NCI-H345 (cell line): ENCODE measurements at places on chromosomes 7 and 10.

DNA sequence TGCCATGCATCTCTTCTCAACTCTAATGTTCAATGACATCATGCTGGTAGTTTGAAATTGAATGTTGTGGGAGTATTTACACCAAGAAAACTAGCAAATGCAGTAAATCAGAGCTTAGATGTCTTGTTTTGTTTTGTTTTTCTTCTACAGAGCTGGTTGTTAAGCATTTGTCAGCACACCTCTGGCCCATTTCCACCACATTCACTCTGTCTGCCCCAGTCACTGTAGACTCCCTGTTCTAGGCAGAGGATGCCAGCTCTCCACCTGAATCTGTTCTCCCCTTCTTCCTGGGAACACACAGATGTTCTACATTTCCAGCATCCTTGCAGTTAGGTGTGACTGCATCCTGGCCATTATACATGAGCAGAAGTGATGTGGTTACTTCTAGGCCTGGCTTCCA, 4.1 kb upstream of the ARHGAP22 start:
- DNase-seq: no peak

GRCh38 chr10:131444286-131444685, 132.8 kb upstream of the TCERG1L start:
- DNase-seq: no peak

DNA sequence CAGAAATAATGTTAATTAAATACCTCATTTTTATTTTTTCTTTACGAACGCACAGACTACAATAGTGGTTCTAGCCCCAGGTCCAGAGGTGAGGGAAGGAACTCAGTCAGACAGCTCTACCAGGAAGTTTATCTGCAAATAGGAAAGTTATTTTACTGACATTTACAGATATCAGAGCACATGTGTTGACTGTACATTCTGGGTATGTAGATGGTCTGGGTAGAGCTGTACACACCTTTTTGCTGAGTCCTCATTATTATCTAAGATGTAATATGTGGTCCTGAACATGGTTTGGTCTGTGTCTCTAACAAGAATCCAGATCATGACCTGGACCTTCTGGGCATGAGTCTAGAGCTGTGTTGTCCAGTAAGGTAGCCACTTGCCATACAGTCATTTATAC, 74.6 kb upstream of the KIF5B start:
- DNase-seq: no peak

DNA sequence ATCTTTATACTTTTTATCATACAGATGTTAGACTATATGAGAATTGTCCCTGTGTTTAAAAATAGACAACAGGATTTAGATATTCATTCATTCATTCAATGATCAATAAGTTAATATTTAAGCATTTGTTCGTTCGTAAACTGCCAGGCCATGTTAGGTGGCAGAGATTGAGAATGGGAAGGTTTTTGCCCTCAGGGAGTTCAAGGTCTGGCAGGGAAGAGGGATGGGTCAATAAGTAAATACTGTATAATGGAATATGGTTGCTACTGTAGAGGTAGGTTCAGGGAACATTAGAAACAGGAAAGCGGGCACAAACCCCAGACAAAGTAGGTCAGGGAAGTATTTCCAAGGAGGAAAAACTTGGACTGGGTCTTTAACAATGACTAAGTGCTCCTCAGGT, 64.6 kb downstream of the SEM1 start:
- DNase-seq: no peak

DNA sequence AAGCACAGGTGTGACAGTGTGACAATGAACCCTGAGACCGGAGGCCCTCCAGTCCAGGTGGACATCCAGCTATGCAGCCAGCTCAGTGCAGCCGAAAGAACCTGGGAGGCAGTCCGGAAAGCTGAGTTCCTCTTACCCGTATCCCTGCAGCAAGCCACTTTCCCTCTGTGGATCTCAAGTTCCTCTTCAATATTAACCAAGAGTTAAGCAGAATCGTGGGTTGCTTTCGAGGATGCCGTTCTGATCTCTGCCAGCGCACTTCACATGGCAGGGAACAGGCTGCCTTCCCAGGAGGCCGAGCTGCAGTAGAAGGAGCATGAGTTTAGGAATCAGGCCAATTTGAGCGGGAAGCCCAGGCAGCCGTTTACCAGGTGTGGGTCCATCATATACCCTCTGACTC, 591.6 kb downstream of the SDK1 start:
- no peak for DNase-seq

DNA sequence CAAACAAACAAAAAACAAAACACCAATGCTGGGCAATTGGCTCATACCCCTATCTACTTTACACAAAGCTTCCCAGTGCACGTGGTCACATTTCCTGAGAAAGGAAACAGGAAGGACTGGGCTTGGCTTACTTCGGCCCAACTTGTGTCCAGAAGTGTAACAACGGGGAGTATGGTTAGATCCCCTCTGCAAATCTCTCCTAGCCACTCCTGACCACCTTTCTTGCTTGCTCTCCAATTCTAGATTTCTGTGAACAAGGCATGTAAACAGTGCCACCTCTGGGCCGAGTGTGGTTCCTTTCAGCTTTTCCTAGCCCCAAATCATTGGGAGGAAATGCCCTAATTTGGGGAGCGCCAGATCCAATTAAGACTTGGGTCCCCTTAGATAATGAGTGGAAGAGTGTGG, 21.0 kb upstream of the FRAT2 start:
- no peak for DNase-seq

- DNase-seq: no peak
Observed at GRCh38 chr10:132865171-132865631, 77.2 kb downstream of the CFAP46 start.

DNA sequence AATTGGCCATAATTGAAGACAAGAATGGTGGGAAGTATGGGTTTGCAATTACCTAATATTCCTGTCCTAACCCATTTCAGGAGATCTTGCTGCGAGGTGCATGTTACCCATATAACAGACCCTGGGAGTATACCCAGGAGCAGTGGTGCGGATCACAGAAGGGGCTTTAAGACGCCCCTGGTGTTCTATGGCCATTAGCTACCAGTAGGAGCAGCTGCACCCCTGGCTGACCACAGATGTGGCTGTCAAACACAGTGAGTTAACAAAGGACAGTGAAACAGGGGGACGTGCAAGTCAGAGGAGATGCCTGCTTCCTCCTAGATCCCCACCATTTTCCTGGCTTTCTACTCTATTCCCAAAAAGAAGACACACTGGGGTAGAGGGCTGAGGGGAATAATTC, 25.2 kb downstream of the AOC1 start:
- no peak for DNase-seq

- DNase-seq: no peak
Observed at GRCh38 chr7:91293840-91294239, 29.6 kb downstream of the FZD1 start.

DNA sequence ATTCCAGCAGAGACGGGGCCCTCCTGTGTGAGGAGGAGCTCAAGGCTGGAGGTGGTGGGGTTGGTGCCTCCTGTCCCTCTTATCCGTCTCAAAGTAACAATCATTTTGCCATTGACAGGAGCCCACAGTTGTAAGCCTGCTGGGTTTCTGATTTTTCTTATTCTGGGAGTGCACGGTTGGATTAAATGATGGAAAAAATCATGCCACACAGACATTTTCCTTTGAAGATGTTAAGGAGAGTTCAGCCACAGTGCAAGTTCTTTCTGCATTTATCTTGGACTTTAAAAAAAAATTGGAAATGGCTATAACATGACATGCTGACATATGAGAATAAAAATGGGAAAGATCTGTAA, 8.4 kb upstream of the LYZL1 start:
- no peak for DNase-seq

- no peak for DNase-seq
Observed at GRCh38 chr7:128666200-128666599, 5.9 kb upstream of the GARIN1A start.

DNA sequence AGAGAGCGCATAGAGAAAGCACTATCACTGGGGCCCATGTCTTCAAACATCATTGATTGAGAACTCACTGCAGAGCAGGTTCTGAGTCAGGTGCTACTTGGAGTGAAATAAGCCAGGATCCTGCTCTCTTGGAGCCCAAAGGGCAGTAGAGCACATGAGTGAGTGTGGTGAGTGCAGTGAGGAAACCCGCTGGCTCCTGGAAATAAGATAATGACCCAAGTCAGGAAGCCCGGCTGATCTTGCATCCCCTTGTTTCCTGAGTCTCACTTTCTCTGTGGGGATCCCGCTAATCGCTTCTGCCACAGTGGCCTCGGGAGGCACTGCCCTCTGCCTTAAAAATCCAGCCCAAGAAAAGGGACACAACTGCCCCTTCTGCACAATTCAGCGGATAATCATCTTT, 7.1 kb upstream of the FAM107B start:
- DNase-seq: no peak

- DNase-seq: no peak
Observed at GRCh38 chr7:120654241-120654640, 203.7 kb downstream of the TSPAN12 start.

GRCh38 chr7:20561466-20561865, 54.0 kb upstream of the ABCB5 start:
- no peak for DNase-seq

GRCh38 chr7:83648464-83649241, at the start of gene SEMA3E:
TSS of gene SEMA3E (minus strand) at chr7:83649139.
- peak; percentile 24 for DNase-seq

GRCh38 chr7:126483972-126484371, 768.8 kb downstream of the GRM8 start:
- DNase-seq: peak; percentile 15

DNA sequence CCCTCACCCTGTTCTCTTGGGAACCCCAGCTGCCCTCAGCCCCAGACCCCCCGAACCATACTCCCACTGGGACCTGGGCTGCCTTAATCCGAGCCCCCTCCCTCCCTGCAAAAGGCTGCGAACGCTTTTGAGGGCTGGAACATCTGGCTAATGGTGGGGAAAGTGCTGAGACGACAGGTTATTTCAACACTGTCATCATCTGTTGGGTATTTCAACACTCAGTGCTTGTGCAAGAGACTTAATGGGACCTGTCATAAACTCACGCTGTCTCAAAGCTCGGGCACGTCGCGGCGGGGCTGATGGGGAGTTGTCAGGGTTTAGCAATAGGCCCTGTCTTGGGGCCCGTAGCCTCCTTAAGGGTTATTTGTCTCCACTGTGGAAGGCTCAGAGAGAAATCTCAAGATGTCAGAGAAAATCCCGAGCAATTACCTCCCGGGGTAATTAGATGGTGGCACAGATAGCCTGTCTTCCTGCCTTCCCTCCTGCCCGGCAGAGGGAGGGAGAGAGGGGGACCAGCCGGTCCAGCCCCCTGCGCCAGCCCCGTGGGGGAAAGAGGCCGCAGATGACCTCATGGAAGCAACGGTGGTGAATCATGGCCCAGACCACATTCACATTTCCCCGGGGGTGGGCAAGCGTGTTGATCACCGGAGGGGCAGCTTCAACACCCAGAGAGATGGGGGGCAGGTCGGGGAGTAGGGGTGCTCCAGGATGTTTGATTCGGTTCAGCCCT, 88.7 kb upstream of the MYL10 start:
- no peak for DNase-seq

- DNase-seq: no peak
Observed at GRCh38 chr7:118839515-118839914, 615.0 kb downstream of the ANKRD7 start.

- DNase-seq: peak; percentile 55
Observed at GRCh38 chr7:95867309-95867708, 95.0 kb downstream of the DYNC1I1 start.

DNA sequence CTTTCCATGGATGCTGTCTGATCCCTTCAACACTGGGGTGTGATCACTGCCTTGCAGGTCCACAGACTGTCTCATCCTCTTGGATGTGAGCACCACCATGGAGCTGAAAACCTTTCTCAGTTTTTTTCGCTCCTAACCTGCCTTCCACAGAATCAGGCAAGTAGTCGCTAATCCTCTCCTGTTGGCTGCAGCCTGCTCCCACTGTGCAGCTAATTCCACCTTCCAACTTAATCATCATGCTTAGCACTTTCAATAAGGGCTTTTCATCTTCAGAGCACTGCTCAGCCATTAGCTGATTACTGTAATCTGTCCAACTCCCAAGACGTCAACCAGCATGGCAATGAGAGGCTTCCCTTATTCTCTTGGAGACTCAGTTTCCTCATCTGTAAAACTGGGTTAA, 15.1 kb upstream of the CDH23 start:
- no peak for DNase-seq

- DNase-seq: no peak
Observed at GRCh38 chr7:23746629-23747028, 36.6 kb downstream of the STK31 start.
